ENCODE measurements at places on chromosomes 6 and 20.
A peak's percentile ranks its signal among the peaks of the same experiment; 100 is the strongest.

- no peak for DNase-seq
Observed at GRCh38 chr6:104218116-104218515, 641.6 kb downstream of the HACE1 start.

GRCh38 chr6:87907521-87907920 is 140.1 kb upstream of the SPACA1 start:
- peak; percentile 30 for DNase-seq

DNA sequence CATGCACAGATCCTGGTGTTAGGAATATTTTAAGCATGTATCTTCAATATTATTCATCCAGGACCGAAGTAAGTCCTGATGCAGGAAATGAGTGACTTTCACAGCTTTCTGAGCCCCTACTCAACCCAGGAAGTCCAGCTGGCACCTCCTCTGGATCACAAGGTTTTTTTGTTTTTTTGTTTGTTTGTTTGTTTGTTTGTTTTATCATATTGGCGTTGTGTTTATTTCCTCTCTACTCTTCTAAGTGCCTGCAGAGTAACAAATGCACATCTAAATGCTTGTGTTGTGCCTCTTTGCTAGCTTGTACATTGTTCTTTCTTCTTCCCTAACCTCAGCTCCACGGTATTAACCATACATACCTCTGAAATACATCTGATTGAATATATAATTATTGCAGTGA is 594.3 kb upstream of the ADGRB3 start:
- DNase-seq = no peak

DNA sequence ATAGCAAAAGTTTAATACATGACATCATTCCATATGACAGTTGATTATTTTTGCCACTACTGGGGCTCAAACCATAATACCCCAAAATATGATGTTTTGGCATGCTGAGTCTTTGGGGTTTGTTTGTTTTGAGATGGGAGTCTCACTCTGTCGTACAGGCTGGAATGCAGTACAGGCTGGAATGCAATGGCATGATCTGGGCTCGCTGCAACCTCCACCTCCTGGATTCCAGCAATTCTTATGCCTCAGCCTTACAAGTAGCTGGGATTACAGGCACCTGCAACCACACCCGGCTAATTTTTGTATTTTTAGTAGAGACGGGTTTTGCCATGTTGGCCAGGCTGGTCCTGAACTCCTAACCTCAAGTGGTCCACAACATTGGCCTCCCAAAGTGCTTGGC is 1.3 kb upstream of the MRS2 start:
- DNase-seq = no peak

DNA sequence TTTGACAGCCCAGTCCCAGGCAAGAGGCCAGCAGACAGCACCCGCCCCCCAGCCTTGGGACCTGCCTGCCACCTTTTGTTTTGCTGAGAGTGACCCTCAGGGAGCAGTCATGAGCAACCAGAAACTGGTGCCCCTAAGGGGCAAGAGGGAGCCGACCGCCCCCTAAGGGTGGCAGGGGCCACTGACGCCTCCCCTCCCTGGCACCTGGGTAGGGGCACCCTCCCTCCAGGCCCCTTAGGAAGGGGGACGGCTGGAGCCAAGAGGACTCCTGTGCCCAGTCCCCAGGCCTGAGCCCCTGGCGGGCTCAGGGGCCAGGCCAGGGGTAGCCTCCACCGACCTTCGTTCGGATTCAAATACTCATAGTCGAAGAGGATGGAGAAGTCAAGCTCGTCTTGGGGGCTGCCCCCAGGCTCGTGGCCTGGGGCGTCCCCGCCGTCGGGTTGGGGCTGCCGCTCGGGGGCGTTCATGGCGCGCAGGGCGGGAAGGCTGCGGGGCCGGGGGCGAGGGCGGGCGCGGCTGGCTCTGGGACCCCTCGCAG is 417 bp downstream of the NFATC2 start:
- DNase-seq = peak; percentile 71

DNA sequence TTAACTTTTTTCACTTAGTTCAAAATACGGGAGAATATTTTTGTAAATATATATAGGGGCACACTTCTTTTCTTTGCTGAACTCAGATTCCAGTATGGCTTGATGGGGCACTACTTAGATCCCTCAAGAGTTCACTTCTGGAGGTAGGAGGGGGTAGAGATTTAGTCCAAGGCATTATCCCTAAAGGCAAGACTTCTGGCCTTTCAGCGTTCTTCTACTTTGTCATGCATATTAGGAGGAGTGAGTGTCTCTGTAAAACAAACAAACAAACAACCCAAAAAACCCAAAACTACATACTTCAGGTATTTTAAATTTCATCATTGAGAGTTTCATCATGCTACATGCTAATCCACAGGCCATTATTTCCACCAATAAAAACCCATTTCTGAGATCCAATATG is 32.0 kb downstream of the SMPDL3A start:
- no peak for DNase-seq

- no peak for DNase-seq
Observed at GRCh38 chr6:125346201-125346925, 44.6 kb upstream of the HDDC2 start.

- no peak for DNase-seq
Observed at GRCh38 chr20:2468581-2469407, 1.8 kb downstream of the SNRPB start.

DNA sequence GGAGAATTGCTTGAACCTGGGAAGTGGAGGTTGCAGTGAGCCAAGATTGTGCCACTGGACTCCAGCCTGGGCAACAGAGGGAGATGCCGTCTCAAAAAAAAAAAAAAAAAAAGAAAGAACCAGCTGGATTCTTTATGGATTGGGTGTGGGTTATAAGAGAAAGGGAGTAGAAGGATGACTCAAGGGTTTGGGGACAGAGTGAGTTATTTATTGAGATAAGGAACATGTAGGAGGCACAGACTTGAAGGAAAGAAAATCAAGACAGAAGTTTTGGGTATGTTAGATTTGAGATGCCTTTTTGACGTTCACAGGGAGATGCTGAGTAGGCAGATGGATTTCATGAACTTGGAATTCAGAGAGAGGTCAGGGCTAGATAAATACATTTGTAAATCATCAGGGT is 47.6 kb downstream of the KIZ start:
- DNase-seq = no peak

GRCh38 chr6:136737871-136738691 is 54.2 kb downstream of the MAP3K5 start:
- no peak for DNase-seq

GRCh38 chr6:104958178-104959025 is 1.5 kb downstream of the LIN28B start:
- no peak for DNase-seq

GRCh38 chr6:13146442-13146841 is 181.9 kb downstream of the TBC1D7 start:
- DNase-seq = no peak

DNA sequence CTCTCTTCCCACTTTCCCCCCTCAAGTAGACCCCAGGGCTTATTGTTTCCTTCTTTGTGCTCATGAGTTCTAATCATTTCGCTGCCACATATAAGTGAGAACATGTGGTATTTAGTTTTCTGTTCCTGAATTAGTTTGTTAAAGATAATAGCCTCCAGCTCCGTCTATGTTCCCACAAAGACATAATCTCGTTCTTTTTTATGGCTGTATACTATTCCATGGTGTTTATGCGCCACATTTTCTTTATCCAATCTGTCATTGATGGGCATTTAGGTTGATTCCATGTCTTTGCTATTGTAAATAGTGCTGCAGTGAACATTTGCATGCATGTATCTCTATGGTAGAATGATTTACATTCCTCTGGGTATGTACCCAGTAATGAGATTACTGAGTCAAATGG is 16.9 kb upstream of the PERP start:
- DNase-seq = no peak
